Muscle of arm (tissue), 14 donors: ENCODE measurements at places on chromosomes 7 and 10.
A peak's percentile ranks its signal among the peaks of the same experiment; 100 is the strongest.

DNA sequence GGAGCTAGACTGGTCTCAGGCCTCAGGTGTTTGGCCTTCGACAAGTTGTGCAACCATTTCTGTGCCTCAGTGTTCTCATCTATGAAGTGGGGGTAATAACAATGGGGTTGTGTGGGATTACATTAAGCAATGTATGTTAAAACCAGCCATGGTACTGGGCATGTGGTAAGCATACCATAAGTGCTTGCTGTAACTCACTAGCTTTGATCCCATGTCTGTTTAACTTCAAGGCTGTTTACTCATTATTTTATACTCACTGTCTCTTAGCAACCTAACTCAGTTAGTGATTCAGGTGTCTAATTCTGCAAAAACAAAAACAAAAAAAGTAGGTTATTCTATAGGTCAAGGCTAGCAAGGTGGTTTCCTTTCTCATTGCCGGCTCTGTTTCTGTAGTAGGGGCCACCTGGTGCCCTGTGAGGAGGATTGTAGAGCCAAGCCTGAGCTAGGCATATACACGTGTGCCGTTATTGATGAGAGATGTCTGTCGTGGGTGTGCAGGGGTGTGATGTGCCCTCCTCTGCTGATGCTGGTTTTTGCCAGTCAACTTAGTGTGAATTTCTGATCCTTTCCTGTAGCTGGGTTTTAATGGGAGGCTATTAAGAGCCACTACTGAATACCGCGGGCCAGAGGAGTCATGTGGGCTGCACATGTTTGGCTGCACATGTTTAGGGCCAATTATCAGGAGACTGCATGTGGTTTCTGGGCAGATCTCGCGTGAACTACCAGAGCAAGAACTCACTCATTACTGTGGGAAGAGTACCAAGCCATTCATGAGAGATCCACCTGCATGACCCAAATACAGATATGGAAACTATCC is 56.2 kb downstream of the EEPD1 start:
- DNase-seq: no peak

GRCh38 chr10:8438603-8439002 is 384.1 kb downstream of the GATA3 start:
- no peak for DNase-seq

DNA sequence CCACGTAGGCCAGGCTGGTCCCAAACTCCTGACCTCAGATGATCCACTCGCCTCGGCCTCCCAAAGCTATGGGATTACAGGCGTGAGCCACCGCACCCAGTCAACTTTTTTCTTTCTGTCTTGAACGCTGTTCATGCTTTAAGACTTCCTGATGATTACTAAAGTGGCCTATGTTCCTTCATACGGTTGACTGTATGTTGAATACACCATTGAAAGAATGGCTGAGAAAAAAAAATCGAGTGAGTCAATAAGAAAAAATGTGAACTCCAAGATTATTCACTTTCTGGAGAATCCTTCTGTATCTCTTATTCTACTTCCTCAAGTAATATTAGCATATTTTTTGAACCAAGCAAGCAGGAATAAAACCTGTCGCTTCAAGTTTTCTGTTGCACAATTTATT is 955.0 kb downstream of the GATA3 start:
- no peak for DNase-seq

- no peak for DNase-seq
These were observed 292.8 kb downstream of the ANKRD7 start for GRCh38 chr7:118517275-118517674.

DNA sequence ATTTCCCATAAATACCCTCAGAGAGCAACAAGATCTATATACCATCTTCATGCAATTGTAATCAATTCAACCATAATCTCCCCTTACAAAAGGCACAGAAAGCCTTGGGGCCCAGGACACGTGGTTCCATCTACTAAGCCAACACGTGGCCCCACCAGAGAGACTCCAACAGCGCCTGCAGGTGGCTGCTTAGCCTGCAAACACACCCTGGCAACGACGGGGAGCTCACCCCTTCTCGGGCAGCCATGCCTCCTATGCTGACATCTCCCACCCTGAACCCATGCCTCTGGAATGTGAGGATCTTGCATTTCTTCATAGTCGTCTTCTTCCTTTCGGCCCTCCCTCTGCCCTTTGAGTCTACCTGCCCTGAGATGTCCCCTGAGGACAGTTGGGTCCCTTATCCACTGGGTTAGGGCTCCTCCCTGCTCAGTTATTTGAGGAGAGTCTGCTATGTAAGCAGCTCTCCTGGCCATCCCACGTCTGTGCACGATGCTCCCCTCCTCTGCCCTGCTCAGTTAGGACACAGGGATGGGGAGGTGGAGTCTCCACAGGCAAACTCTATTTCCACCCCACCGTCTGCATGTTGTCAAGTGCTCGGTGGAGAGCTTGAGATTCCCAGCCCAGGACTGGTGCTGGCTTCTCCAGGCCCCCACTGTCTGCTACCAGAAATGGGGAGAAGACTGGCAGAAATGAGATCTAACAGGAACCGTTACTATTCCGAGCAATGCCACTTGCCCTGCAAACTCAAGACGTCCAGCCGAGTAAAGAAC is 36.5 kb downstream of the EBF3 start:
- DNase-seq: no peak

- DNase-seq: no peak
These were observed 286.7 kb downstream of the CACNA2D1 start for GRCh38 chr7:82156893-82157292.

DNA sequence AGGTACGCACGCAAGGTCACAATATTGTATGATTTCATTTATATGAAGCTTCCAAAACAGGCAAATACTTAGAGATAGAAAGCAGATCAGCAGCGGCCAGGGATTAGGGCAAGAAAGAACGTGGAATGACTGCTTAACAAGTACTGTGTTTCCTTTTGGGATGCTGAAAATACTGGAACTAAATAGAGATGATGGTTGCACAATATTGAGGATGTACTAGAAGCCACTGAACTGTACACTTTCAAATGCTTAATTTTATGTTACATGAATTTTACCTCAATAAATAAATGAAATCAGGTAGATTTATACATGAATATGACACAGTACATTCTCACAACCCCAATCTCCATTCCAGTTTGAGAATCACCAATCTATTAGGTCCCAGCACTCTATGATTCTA is 15.6 kb downstream of the SEM1 start:
- no peak for DNase-seq

DNA sequence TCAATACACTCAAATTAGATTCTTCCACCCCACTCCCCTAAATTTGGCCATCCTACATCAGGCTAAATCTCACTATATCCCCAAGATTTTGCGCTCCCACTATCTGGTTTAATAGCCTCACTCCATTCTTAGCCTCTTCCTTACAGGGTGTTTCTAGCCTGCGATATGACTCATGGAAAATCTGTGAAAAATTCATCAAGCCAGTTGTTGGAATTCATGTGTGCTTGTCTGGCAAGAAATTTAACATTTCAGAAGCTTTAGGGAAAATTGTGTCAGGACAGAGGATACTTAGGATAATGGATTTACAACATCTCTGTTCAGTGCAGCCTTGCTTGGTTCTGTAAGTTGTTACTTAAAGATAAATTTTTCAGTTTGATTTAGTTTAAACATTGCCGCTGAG is 1249.9 kb upstream of the AUTS2 start:
- peak; percentile 51 for DNase-seq

GRCh38 chr10:115996031-115996430 is 277.0 kb downstream of the GFRA1 start:
- DNase-seq: no peak

GRCh38 chr7:80187279-80187678 is 52.6 kb downstream of the GNAI1 start:
- no peak for DNase-seq

GRCh38 chr7:18529239-18529638 is 33.7 kb downstream of the HDAC9 start:
- DNase-seq: no peak

DNA sequence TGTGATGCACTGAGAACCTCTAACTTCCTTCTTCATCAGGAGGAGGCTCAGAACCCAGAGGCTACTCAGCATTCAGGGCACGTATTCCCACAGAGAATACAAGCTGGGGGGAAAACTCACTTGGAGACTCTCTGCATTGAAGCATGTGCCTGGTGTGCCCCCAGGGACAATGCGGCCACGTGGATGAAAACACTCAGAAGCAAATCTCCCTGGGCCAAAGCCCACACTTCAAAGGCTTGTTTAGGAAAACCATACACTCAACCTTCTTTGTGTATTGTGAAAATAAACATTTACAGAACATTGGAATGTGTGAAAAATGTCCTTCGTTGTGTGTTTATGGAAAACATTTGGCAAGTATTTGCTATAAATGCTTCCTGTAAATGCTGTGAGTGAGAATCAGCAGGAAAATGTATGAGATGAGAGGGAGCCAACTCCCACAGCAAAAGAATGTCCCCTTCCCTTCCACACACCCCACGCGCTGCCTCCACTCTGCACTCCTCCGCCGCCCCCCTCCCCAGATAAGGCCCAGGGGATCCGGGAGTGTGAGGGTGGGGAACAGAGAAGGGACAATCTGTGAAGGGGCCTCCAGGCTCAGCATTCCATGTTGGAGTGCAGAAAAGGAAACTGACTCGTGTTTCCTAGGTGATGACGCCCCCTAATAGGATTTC is 339.5 kb downstream of the ELMO1 start:
- no peak for DNase-seq

DNA sequence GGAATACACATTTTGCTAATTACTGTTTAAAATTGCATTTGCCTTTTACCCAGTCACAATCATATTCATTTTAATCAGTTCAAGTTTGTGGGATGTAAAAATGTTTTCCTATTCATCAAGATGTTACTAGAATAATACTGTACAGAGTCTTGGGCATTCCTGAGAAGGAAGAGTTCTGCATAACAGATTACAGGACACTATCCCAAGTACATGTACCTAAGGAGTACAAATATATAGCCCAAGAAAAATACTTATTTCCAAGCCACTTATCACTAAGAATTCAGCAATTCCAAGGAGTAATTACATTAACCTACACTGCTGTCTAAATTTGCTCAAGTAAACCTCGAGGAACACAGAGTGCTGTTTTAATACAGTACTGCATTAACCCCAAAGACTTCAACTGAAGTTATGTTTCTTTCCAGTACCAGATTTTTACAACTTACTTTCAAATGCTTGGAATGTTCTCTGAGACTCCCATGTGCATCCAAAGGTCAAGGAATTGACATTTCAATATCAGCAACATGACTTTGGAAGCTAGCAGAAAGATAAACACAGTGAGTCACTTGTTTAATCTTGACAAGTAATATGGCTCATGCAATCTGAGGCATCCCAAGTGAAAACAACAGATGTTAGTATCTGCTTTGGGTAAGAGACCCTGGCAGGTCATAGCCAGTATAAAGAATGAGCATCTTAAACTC is 125.4 kb upstream of the BET1 start:
- DNase-seq: no peak

DNA sequence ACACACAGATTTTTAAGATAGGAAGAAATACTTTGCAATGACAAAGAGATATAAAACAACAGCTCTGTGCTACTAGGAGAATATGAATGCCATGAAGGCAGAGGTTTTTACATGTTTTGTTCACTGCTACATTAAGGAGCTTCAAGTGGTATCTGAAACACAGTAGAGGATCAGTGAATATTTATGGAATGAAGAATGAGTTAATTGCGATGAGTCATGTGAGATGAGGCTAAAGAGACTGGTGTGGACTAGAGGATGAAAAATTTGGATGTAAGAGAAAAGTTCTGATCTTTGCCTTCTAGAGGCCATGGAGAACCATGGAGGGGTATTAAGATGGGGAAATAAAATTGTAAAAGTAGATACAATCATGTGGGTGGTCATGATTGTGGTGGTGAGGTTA is 434.2 kb downstream of the PHTF2 start:
- DNase-seq: no peak

- no peak for DNase-seq
These were observed 326.2 kb upstream of the AUTS2 start for GRCh38 chr7:69272101-69272500.

GRCh38 chr7:70529436-70529835 is 602.5 kb upstream of the GALNT17 start:
- DNase-seq: no peak

DNA sequence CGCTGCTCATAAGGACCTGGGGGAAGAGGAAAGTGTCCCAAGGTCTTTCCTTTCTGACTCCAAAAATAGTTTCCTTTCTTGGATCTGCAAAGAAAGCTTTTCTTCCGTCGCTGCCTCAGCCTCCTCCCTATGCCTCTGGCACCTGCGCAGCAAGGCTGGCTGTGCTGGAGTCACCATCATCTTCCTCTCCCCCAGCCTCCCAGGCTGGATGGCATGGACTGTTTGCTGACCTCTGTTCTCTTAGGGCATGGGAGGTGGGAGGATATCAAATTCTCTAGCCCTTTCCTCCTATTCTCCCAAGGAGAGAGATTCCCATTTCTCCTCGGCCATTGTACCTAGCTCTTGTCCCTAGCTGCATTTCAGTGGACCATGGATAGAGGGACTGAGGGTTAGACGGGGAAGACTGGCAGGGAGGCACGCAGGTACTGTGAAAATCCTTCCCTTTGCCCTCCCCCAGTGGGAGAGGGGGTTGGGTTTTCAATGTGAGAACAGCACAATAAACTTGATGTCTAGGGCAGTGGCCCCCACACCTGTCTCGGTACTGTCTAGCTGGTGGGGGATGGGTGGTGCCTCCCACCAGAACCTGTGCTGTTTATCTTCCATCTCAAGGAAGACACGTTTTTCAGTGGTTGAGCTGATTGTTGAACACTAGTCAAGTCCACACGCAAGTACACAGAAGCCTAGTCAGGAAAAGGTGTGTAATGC is 2.6 kb downstream of the PPP1R35 start:
- DNase-seq: no peak

DNA sequence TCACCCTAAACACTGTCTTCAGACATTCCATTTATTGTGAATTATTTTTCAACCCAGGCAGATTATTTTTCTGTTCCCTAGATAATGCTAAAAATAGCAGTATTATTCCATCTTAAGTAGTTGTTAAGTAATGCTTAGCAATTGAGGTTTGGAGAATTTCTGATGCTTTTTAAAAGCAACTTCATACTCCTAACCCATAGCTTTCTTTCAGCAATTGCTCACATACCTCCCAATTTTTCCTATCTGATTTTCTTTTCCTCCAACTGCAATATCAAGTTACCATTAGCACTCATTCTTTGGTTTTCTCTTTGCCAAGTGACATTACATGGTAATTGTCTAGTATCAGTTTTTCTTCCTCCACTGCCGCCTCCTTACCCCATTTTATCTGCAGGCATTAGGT is 104.7 kb downstream of the GPR85 start:
- no peak for DNase-seq

DNA sequence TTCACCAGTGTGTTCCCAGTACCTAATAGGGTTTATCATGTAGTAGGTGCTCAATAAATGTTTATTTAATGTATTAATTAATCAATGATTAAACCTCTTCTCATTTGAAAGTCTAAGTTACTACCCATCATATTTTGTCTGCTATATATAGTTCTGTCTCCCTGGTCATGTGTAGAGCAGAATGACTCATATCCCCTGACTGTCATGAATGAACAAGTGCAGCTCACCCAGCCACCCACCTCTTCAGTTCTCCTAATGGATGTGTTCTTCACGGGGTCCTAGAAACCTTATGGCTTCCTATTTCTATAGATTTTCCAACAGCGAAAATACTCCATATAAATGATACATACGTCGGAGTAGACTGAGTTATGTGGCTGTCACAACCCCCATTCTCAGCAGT is 64.5 kb downstream of the HIF1AN start:
- DNase-seq: no peak
